ENCODE measurements at places on chromosomes 2 and 18. TPM values are rescaled to one million over a fixed set of nuclear protein-coding genes. Genes with fewer than 3 reads are reported as not detected.

Gene MYO3B
- total RNA-seq = under 0.01 TPM

Gene IL1RN
- total RNA-seq = 0.54 TPM

Gene PSMD1
- 61.1 TPM for total RNA-seq

Gene PLB1
- total RNA-seq = 7.8 TPM

Gene SUCLG1
- 30.4 TPM for total RNA-seq

Gene CCDC178
- total RNA-seq = not detected

Gene GLI2
- total RNA-seq = under 0.01 TPM

Gene B3GNT7
- 2.7 TPM for total RNA-seq

Gene SETBP1
- total RNA-seq = 16.2 TPM

Gene MAP4K4
- total RNA-seq = 19.7 TPM

Gene SNORC
- total RNA-seq = 0.54 TPM

Gene RPRM
- under 0.01 TPM for total RNA-seq

Gene NPPC
- 0.27 TPM for total RNA-seq

Gene FOXI3
- not detected for total RNA-seq

Gene ZNF892
- 4.8 TPM for total RNA-seq

Gene CKAP2L
- total RNA-seq = 0.81 TPM

Gene CRYGC
- not detected for total RNA-seq

Gene ATOH8
- total RNA-seq = under 0.01 TPM

Gene RAD51AP2
- not detected for total RNA-seq

Gene FKBP1B
- 3.5 TPM for total RNA-seq

Gene AKAIN1
- not detected for total RNA-seq

Gene INHA
- 0.27 TPM for total RNA-seq

Gene NCKAP5
- total RNA-seq = not detected

Gene RAB6C
- total RNA-seq = under 0.01 TPM

Gene ZNF236
- 20.7 TPM for total RNA-seq

Gene HADHB
- total RNA-seq = 82.9 TPM

Gene NETO1
- total RNA-seq = not detected

Gene UGGT1
- total RNA-seq = 41.7 TPM

Gene DLX1
- total RNA-seq = not detected

Gene UGT1A1
- not detected for total RNA-seq

Gene AMER3
- total RNA-seq = under 0.01 TPM

Gene MYOM1
- 0.27 TPM for total RNA-seq

Gene CDH20
- 0.27 TPM for total RNA-seq

Gene GKN1
- not detected for total RNA-seq

Gene ZBTB7C
- not detected for total RNA-seq

Gene TMEM178A
- 0.81 TPM for total RNA-seq

Gene CXCR1
- total RNA-seq = under 0.01 TPM

Gene C2orf66
- 0.27 TPM for total RNA-seq

Gene C2orf69
- 7.5 TPM for total RNA-seq

Gene CNNM3
- 34.5 TPM for total RNA-seq

Gene FAM124B
- total RNA-seq = 46.3 TPM

Gene CCNT2
- 30.2 TPM for total RNA-seq

Gene TEX44
- total RNA-seq = not detected

Data from hematopoietic multipotent progenitor cell (in vitro differentiated cells).